GM12892 (cell line): ENCODE measurements at places on chromosomes 1 and 21.

- no peak for DNase-seq
Measured at GRCh38 chr1:79304131-79304530, 297.6 kb upstream of the ADGRL4 start.

DNA sequence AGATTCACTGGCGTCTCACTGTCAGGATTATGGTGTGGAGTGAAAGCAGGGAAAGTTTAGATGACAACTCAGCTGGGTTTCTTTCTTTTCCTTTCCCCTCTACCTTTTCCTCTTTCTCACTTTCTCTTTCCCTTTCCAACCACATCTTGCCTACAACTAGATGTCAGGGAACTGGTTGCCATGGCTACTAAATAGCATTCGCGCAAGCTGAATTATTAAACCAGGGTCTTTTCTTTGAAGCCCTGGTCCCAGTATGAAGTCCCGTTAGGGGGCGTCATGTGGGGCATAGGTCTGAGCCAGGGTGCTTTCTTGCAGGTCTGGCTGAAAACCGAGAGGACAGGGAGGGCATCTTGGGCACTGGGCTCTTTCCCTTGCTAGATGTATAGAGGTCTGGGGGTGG lies 168.4 kb upstream of the CACNA1E start:
- no peak for DNase-seq

DNA sequence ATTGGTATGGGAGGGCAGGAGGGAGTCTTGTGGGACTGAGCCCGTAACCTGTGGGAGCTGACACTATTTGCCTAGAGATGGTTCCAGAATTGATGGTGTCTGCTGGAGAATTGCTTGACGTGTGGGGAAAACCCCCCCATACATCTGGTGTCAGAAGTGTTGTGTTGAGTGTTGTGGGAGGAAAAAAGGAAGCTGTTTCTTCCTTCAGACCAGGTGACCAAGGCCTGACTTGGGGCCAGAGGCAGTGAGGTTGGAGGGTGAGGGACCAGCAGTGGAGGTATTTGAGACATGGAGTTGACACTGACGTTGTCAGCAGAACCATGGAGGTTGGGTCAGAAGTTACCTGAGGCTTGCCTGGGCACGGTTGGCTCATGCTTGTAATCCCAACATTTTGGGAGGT lies 8.3 kb downstream of the SHISAL2A start:
- DNase-seq = no peak

- no peak for DNase-seq
Measured at GRCh38 chr21:44295163-44295573, 4.7 kb upstream of the PFKL start.

GRCh38 chr21:19510653-19511052 lies 1107.1 kb upstream of the TMPRSS15 start:
- DNase-seq = no peak

DNA sequence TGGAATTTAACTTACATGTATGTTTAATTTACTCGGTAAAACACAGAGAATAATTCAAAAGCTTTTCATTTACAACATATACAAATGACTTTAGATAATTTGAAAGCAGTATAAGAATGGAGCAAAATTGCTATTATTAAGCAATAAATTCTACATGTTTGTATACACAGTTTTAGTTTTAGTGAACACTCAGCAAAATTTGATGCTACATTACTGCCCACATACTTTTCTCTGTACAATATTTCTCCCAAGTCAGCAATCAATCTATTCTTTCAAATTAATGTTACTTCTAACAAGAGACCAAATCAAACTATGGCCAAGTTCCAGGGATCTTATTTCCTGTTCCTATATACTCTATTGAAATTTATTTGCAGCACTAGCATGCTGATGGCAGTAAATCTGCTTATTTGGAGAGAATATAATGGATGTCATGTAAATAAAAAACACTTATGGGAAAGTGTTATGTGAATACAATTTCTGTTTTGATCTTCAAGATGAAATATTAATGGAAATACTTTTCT lies 82.6 kb upstream of the BRINP3 start:
- DNase-seq = no peak

- DNase-seq = no peak
Measured at GRCh38 chr1:48920851-48921250, 144.2 kb upstream of the BEND5 start.

DNA sequence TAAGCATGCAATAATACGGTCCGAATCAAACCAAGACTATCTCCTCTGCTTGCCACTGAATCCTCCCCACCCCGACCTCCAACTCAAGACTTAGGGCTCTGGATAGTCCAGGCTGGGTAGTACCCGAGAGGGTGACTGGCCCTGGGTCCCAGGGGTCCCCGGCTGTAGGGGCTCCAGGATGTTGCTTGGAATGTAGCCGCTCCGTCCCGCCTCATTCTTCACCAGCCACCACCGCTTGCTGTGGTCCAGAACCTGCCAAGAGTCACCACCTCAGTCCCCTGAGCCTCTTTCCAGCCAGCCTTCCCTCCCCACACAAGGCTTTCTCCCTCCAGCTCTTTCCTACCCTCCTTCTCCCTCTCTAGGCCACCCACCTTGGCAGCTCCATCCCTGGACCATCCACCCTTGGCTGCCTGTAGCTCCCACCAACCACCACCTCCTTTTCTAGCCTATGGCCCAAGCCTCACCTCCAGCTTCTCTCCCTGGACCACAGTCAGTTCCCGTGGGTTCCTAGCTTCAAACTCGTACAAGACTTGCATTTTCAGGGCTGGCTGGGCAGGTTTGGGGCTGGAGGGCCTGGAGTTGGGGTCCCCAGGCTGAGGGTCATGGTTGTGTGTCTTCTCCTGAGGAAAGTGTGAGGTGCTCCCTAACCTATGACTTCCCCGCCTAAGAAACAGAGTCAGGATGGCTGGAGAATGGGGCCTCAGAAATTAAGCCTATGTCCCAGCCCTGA lies 10.9 kb upstream of the GSTM3 start:
- no peak for DNase-seq

- no peak for DNase-seq
Measured at GRCh38 chr1:222820171-222820712, 5.4 kb downstream of the DISP1 start.

DNA sequence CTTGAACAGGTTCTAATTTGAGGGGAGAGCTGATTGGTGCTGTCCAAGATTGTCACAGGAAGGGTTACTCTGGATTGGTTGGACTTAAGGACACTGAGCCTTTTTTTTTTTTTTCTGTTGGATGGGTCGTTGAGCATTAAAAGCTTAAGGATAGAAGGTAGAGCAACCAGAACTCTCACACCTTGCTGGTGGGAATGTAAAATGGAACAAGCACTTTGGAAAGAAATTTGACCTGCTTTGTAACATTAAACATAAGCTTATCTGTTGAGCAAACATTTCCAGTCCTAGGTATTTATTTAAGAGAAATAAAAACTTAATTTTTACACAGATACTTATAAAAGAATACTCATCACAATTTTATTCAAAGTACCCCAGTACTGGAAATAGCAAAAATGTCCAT lies 29.8 kb upstream of the PLA2G2A start:
- DNase-seq = no peak

DNA sequence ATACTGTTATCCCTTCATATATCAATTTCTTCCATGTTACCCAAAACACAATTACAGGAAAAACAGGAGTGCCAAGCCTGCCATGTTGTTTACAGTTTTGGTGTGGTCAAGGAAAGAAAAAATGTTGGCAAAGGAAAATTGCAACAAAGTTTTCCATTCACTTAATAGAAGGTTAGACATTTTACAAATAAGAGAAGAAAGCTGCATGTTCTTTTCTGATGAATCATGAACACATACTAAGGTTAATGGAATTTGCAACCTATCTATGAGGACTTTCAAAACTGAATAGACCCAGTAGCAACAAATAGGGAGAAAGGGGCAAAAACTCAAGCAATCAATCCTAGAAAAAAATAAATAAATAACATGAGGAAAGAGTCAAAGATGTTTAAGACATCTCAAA lies 556.7 kb downstream of the DPYD start:
- DNase-seq = no peak

GRCh38 chr21:18776936-18777335 lies 373.4 kb upstream of the TMPRSS15 start:
- no peak for DNase-seq

- peak; percentile 54 for DNase-seq
Measured at GRCh38 chr21:33078907-33079582, 9.1 kb downstream of the OLIG1 start.

- no peak for DNase-seq
Measured at GRCh38 chr21:15210235-15210678, 145.5 kb upstream of the NRIP1 start.

DNA sequence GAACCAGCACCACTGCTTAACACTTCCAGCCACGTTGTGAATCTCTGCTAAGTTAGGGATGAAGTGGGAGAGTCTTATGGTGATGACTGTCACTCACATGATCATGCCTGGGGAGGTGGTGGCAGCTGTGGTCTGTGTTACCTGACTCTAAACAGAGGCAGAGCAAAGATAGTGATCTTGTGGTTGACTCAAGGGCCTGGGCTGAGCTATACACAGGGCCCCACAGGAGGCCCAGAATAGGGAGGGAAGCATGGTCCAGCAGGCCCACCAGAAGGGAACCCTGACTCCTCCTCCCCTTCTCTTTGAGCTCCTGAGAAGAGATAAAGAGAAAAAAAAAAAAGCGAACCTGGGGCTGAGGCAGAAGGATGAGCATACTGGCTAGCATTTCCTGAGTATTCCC lies 55.0 kb downstream of the PLXNA2 start:
- DNase-seq = peak; percentile 43

DNA sequence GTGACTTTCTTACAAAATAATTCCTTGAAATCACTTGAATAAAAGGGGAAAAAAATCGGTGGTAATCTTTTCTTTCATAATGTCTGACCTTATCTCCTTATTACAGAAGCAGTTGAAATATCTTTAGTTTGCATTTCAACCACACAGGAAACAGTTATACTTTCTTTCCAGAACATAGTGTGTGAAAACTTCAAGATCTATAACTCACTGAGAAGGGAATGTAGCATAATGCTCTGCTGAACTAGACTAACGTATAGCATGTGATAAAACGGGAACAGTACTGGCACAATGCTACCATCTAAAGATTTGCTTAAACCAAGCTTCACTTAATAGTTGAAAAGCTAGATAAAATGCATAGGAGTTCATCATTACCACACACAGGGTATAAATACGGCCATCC lies 45.0 kb downstream of the VAV3 start:
- DNase-seq = no peak

- DNase-seq = no peak
Measured at GRCh38 chr1:147641695-147642592, 28.4 kb downstream of the ACP6 start.

DNA sequence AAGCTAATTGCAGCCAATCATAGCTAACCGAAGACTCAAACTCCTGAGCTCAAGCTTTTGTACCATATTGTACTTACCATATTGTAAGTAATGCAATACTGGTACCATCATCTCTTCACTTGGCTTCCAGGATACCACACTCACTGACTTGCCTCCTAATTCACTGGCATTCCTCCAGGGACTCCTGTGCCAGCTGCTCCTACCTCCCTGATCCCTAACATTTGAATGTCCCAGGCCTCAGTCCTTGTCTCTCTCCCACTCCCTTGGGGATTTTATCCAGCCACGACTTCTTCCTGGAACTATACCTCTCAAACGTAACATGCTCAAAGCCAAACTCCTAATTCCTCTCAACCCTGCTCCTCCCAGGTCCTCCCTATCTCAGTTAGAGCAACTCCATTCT lies 33.8 kb downstream of the USP48 start:
- DNase-seq = no peak

GRCh38 chr1:177884479-177885021 lies 85.3 kb downstream of the SEC16B start:
- no peak for DNase-seq

DNA sequence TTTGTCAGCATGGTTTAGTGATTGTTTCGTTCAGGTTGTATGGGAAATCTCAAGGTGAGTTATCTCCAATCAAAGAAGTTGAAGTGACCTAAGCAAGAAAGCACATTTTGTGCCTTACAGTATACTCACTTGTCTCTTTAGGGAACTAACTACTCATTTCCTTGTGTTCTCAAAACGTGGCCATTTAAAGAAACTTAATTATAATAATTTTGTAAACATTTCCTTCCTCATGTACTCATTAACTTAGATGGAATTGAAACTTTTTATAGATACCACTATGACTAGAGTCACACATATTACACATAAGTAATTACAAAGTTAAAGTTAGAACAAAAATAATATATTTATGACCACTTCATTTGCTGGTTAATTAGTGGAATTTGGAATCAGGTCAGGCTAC lies 552.6 kb downstream of the MRPL39 start:
- DNase-seq = no peak

DNA sequence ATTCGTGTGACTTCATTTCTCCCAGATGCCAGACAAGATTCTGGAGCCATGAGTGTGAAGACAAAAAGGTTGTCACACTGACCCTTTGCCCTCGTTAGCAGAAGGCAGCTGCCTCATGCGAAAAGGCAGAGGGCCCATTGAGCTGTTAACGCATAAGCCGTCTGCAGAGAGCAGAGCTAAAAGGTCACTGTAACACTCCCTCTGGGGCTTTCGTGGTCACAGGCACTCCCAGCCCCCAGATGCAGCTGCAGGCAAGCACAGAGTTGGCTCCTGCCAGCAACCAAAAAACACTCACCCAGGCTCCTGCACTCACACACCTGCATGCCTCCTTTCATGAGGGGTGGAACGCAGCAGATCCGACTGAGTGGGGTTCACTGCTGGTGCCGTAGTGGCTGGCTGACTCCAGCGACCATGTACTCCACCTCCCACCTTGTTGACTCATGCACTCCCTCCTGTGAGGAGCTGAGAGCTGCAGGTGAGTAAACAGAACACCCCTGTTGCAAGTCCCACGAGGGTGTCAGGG lies 287.5 kb downstream of the SMYD3 start:
- DNase-seq = no peak

DNA sequence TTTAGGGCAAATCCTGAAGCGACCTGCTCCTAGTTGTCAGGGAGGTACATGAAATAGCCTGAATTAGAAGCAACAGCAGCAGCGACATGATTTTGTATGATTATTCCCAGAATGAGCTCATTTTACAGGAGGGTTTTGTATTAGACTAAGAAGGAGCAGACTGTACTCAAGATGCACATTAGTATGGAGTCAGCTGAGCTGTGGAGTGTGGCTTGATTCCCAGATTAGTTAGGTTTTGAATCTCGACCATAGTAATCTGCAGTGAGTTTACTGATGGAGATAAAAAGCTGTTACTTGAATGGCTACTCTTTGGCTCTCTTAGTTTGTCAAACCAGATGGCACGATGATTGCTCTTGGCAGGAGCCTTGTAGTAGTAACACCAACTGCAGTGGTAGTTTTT lies 143.1 kb downstream of the PHTF1 start:
- no peak for DNase-seq

DNA sequence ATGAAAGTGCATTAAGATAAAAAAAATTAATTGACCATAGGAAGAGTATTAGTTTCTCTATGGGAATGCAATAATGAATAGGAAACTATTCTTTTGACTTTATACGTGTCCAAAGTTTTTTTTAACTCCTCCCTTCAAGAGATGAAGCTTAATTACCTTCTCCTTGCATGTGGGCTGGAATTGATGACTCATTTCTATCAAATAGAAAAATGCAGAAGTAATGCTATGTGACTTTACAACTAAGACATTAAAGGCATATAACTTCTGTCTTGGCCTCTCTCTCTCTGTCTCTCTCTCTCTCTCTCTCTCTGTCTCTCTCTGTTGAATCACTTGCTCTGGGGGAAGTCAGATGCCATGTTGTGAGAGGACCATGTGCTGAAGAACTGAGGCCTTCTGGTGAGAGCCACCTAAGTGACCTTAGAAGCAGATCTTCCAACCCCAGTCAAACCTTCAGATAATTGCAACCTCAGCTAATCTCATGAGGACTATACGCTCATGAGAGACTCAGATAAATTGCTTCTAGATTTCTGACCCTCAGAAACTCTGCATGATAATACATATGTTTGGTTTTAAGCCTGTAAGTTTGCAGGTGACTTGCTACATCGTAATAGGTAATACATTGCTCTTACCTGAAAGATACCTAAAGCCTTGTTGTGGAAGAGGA lies 414.2 kb downstream of the KCNT2 start:
- no peak for DNase-seq

- DNase-seq = no peak
Measured at GRCh38 chr1:210377731-210378333, 49.1 kb downstream of the HHAT start.
